Transverse colon (tissue), 4 donors: ENCODE measurements at places on chromosomes 11 and 22. TPM values are rescaled to one million over a fixed set of nuclear protein-coding genes. Genes with fewer than 3 reads are reported as not detected.

GRCh38 chr11:88689548-88690240 lies 352.2 kb upstream of the CTSC start:
- no peak overlapping the region for H3K4me3 ChIP-seq
- H3K36me3 ChIP-seq, result no peaks in the 10 kb centered on the region
- peaks cover 14% of the 10 kb centered on the region for H3K4me1 ChIP-seq
- peak; percentile 72 for DNase-seq
- no peaks in the 10 kb centered on the region for H3K27me3 ChIP-seq

DNA sequence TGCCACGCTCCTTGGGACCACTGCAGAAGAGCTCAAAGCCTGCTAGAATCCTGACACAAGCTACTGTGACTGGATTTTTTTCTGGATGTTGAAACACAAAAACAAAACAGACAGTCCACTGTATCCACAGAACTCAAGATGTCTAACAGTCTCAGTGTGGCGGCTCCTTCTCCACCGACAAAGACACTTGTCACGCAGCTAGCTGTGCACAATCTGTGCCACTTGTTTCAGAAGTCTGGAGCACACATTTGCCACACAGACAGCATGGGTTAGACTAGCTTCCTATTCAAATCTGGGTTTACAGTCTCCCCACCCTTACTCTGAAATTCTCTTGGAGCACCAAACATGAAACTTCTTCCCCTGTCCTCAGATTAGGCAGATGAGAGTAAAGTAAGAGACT lies 99.2 kb downstream of the GALNT18 start:
- no peaks in the 10 kb centered on the region for H3K27me3 ChIP-seq
- no peaks in the 10 kb centered on the region for H3K4me1 ChIP-seq
- no peak for DNase-seq
- H3K36me3 ChIP-seq, result no peaks in the 10 kb centered on the region
- H3K27ac ChIP-seq, result no peak overlapping the region
- no peak overlapping the region for H3K4me3 ChIP-seq

APOA5 gene
- not detected for total RNA-seq

MCAT gene
- total RNA-seq, result 20.9 TPM

GRCh38 chr22:32618441-32619140 lies 144.0 kb downstream of the FBXO7 start:
- no peak overlapping the region for H3K4me3 ChIP-seq
- H3K4me1 ChIP-seq, result peaks cover 44% of the 10 kb centered on the region
- peak overlapping the region; percentile 87 for H3K27ac ChIP-seq
- DNase-seq, result peak; percentile 37
- no peaks in the 10 kb centered on the region for H3K36me3 ChIP-seq
- no peaks in the 10 kb centered on the region for H3K27me3 ChIP-seq

DNA sequence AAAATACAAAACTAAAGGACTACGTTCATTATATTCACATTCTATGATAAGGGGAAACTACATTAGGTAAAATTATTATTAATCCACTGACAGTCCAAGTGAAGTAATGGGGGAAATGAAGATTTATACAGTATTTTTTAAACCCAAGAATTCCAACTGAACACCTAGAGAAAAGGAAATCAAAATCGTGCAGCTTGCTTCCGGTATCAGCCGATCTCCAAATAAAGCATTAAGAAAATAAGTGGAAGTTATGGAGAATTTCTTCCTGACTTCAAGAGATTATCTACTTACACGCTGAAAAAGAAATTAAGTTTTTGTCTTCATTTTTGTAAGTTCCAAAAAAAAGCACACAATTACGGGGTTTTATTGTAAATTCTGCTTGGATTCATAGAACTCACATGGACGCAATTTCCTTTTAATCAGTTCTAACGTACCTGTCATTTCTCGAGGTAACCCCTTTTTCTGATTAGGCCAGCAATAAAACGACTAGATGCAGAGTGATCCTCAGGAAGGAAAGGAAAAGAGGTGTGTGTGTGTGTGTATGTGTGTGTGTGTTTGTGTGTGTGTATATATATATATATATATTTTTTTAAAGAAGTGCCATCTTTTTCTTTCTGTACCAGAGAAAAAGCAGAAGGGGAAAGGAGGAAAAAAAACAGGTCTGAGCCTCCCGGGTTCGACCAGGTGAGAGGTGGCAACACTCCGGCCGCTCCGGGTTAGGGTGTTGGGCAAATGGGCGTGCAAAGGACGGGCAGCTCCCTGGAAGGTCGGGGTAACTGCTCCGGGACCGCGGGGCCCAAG lies 1.1 kb downstream of the ZBTB44 start:
- no peaks in the 10 kb centered on the region for H3K4me1 ChIP-seq
- H3K36me3 ChIP-seq, result no peaks in the 10 kb centered on the region
- no peaks in the 10 kb centered on the region for H3K27me3 ChIP-seq
- H3K27ac ChIP-seq, result peak overlapping the region; percentile 98

- H3K4me3 ChIP-seq, result no peak overlapping the region
- H3K36me3 ChIP-seq, result no peaks in the 10 kb centered on the region
- no peaks in the 10 kb centered on the region for H3K27me3 ChIP-seq
- DNase-seq, result no peak
- H3K4me1 ChIP-seq, result peaks cover 46% of the 10 kb centered on the region
Observed at GRCh38 chr22:31243339-31244045, 31.4 kb downstream of the LIMK2 start.

MRGPRF gene
- 22.5 TPM for total RNA-seq

CYB5R2 gene
- not detected for total RNA-seq

- no peak overlapping the region for H3K27ac ChIP-seq
- no peaks in the 10 kb centered on the region for H3K36me3 ChIP-seq
- peaks cover 7% of the 10 kb centered on the region for H3K27me3 ChIP-seq
Observed at GRCh38 chr11:8192016-8192895, 23.4 kb upstream of the RIC3 start.

UBASH3B gene
- total RNA-seq, result 5.2 TPM

GRCh38 chr22:21666786-21667185 lies 974 bp downstream of the PPIL2 start:
- H3K4me3 ChIP-seq, result peak overlapping the region; percentile 91
- H3K4me1 ChIP-seq, result peaks cover 8% of the 10 kb centered on the region
- no peaks in the 10 kb centered on the region for H3K27me3 ChIP-seq

SPINDOC gene
- total RNA-seq, result 4.9 TPM

OR4D9 gene
- not detected for total RNA-seq

DNA sequence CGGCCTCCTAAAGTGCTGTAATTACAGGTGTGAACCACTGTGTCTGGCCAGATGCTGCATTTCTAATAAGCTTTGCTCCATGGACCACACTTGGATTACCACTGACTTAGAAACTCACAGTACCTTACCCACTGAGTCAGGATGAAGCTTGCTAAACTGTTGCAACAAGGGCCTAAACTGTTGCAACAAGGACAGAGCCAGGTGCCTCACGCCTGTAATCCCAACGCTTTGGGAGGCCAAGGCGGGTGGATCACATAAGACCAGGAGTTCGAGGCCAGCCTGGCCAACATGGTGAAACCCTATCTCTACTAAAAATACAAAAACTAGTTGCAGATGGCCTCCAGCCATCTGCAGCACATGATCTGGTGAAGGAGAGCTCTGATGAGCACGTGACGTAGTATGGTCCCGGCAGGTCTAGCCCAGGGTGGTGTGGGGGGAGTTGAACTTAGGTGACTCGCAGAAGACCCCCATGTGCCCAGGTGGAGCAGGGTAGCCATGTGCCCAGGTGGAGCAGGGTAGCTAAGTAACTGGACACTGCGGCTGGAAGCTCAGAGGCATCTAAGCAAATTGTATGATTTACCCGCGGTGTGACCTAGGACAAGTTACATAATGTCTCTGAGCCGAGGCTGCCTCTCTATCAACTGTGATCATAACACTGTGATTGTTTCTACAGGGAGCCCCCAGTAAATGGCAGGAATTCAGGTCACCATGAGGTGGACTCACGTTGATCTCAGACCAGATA lies 8.4 kb downstream of the SLC25A45 start:
- no peak overlapping the region for H3K4me3 ChIP-seq
- no peak for DNase-seq
- H3K27ac ChIP-seq, result no peak overlapping the region
- H3K4me1 ChIP-seq, result no peaks in the 10 kb centered on the region
- H3K27me3 ChIP-seq, result no peaks in the 10 kb centered on the region
- H3K36me3 ChIP-seq, result no peaks in the 10 kb centered on the region

GRCh38 chr11:3090096-3090901 lies 33.1 kb upstream of the CARS1 start:
- H3K36me3 ChIP-seq, result no peaks in the 10 kb centered on the region
- no peak for DNase-seq
- H3K4me3 ChIP-seq, result no peak overlapping the region
- H3K27me3 ChIP-seq, result no peaks in the 10 kb centered on the region
- no peak overlapping the region for H3K27ac ChIP-seq

RIC8A gene
- total RNA-seq, result 100 TPM

DNA sequence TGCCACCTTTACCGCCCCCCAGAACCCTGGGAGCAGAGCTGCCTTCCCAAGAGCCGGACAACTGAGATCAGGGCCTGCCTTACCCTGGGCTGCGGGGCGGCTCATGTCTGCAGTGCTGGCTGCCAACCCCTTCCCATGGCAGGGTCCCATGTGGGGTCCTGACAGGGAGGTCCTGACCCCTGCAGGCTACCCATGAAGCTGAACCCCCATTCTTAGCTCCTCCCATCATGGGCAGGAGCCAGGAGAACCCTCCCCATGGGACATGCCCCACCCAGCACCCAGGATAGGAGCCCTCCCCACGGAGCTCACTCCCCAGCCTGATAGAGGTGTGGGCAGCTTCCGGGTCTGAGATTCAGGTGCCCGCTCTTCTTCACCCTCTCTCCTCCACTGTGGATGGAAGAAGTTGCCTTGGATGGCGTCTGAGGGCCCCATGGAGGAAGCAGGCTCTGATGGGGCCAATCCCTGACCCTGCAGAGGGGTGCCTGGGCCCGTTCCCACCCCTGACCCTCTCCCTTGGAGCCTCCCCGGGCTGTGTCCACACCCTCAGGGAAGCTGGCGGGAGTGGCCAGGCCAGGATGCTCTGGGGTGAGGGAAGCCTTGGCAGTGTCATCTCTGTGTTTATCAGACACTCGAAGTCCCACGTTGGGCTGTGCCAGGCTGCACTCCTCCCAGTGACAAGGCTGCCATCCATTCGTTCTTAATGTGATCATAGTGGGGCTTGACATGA lies 1508.2 kb downstream of the BRD1 start:
- H3K36me3 ChIP-seq, result no peaks in the 10 kb centered on the region
- H3K4me1 ChIP-seq, result no peaks in the 10 kb centered on the region
- H3K4me3 ChIP-seq, result no peak overlapping the region
- no peak for DNase-seq
- H3K27me3 ChIP-seq, result no peaks in the 10 kb centered on the region
